ENCODE measurements at places on chromosomes 1 and 21.

- no peak for DNase-seq
Measured at GRCh38 chr1:35394386-35394785, 125.9 kb downstream of the ZMYM4 start.

GRCh38 chr1:106458866-106459265 lies 597.6 kb upstream of the PRMT6 start:
- no peak for DNase-seq

DNA sequence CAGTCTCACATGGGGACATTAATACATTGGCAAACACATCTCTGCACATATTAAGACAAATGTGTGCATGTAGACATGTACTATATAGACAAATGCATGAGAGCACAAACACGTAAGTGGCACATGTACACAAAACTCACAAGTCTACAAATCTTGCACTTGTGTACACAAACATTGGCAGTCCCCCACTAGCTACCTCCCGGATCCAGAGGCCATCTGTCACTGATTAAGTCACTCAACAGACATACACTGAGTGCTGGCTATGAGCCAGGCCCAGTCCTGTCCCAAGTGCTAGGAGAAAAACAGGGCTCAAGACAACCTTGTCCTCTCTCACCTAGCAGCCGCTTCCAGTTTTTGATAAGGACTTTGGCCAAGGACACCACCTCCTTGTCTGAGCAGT lies 7.0 kb downstream of the TCEA3 start:
- DNase-seq, result no peak

DNA sequence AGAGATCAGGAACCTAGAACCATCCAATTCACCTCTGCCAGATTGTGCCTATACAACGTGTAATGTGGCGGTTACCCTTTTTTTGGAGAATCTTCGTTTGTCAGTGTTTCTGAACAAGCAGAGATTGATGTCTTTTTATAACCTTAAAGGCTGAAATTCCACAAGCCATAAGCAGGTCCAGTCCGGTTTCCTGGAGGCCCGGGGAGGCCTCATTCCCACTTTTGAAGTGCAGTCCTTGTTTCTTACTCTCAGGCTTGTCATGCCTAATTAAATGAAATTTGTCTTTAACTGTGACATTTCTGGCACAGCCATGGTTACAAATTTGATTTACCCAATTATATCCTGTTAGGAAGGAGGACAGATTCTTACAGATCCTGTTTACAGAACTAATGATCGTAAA lies 27.8 kb downstream of the ZNF362 start:
- no peak for DNase-seq

DNA sequence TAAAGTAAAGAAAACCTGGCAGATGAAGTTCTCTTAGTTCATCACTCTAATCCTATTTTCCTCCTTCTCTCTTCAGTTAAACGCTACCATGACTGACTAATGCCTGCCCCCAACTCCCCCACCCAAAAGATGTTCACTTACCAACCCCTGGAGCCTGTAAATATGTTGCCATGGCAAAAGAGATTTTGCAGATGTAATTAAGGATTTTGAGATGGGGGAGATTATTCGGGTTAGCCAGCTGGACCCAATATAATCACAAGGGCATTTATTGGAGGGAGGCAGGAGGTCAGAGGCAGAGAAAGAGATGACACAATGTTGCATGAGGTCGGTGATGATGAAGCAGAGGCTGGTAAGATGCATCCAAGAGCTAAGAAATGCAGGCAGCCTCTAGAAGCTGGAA lies 69.3 kb upstream of the PPP2R5A start:
- no peak for DNase-seq

GRCh38 chr1:184370850-184371249 lies 16.0 kb upstream of the C1orf21 start:
- DNase-seq, result no peak

- no peak for DNase-seq
Measured at GRCh38 chr1:78054559-78054958, 8.8 kb downstream of the GIPC2 start.

DNA sequence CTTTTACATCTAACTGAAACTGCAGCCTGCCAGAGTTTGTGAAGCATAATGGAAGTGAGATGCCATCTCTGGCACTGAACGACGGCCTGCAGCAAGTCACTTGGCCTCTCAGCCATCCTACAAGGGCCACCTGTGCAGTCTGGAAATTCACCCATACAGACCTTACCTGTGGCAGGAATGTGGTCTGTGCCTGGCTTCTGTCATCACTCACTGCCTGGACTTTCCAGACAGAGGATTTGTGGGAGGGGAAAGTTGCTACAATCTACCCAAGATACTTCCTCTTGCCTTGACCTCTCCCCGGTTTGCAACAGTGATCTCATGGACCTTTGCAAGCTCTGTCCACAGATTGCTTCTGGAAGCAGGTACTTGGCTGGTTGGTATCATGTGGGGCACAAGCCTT lies 58.4 kb upstream of the ATP1B1 start:
- DNase-seq, result no peak

GRCh38 chr1:152902636-152903035 lies 5.7 kb upstream of the IVL start:
- DNase-seq, result no peak

- DNase-seq, result peak; percentile 73
Measured at GRCh38 chr1:111704776-111705175, 34.4 kb downstream of the INKA2 start.

DNA sequence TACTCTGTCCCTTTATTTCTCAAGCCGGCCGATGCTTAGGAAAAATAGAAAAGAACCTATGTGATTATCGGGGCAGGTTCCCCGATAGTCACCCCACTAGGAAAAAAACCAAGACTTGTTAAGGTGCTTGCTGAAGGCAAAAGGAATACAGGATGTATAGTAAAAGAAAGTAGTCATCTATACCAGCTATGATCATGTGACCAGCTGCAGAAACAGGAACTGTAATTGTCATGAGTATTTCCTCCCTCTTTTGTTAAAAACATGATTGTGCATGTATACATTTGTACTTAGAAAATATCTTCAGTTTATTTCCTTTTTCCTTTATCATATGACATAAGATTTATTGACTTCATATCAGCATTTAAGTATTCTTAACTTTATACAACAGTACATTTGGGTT lies 30.5 kb downstream of the PIGK start:
- DNase-seq, result no peak

DNA sequence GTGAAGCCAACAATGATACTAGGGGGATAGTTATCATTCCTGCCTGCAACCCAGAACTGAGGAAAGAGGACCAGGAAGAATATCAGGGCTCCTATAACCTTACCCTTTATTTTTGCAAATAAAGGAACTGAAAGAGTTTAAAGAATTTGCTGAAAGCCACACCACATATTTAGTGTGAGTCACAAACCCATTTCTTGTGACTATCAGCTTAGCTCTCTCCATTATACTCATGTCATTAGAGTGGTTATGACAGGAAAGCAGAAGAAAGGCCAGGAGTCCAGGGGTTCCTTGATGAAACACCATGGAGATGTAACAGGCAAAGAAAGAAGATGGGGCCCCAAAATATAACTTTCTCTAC lies 141.1 kb upstream of the SAMSN1 start:
- DNase-seq, result no peak

DNA sequence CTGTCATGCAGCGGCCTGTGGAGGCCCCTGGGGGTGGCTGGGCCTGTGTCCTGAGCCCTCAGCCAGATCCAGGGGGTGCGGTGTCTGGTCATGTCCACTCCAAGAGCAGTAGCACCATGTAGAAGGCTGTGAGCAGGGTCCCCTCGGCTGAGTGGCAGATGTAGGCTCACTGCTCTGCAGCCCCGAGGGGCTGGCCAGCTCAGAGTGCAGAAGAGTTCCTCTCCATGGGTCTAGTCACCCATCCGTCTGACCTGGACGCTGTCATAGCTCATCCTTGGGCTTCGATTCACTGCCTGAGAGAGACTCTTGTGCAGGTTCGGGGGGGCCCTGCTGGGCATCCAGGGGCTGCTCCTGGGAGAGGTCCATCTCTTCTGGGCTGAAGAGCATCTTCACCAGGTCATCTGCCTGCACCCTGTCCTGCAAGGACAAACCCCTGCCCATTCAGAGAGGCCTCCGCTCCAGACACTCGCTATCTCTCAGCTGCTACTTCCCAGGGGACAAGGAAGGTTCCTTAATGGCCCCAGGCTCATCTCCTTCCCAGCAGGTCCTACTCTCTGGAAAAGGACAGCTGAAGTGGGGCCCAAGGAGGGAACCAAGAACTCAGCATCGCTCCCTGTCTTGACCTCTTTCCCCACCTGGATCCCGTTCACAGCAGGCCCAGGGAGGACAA lies 6.5 kb upstream of the CLDN19 start:
- no peak for DNase-seq

- no peak for DNase-seq
Measured at GRCh38 chr1:15213341-15213821, 33.6 kb upstream of the FHAD1 start.

DNA sequence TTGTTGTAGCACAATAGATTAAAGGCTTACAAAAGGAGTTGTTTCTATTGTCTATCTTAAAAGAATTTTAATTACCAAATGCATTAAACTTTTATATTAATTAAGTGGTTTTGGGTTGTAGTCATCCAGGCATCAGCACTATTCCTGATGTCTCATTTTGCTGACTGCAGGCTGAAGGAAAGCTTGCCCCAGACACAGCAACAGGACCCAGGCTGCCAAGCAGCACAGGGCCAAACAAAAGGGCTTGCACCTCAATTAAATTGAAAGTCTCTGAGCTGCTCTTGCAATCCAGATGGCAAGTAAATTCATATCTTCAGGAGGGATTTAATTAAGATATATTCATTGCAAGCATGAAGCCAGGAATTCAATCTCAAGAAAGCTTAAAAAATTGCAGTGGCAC lies 80.7 kb upstream of the CHODL start:
- DNase-seq, result no peak

DNA sequence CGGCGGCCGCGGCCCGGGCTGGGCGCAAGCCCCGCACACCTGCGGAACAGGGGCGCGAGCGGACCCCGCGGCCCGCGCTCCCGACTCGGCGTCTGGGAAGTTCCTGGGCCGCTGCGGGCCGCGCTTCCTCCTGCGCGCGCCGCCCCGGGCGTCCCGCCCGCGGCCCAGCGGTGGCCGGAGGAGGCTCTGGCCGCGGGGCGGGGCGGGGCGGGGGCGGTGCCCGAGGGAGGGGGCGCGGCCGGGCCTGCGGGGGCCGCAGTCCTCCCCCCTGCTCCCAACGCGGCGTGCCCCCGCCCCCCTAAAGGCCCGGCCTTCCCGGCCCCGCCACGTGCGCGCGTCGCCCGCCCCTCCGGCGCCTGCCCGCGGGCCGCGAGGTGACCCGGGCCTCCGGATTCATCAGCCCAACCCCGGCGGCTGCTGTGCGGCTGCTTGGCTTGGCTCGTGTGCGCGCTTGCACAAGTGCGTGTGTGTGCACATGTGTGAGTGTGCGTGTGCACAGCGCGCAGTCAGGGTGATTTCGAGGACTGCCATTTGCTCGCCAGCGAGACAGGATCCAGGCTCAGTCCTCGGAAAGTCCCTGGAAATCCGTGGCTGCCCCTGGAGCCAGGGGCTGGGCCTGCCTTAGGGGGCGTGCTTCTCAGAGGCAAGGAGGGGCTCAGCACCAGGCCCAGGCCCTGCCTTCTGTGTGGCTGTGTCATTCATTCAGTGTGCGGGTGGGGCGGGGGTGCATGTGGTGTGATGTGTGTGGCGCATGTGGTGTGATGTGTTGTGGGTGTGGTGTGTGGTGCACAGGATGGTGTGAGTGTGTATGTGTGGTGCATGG lies at the start of gene C2CD2:
Gene C2CD2 (minus strand): TSS at position 188 of the 823 bp plus-strand sequence. CDS start 370 bp downstream, outside the sequence.
- peak; percentile 74 for DNase-seq

DNA sequence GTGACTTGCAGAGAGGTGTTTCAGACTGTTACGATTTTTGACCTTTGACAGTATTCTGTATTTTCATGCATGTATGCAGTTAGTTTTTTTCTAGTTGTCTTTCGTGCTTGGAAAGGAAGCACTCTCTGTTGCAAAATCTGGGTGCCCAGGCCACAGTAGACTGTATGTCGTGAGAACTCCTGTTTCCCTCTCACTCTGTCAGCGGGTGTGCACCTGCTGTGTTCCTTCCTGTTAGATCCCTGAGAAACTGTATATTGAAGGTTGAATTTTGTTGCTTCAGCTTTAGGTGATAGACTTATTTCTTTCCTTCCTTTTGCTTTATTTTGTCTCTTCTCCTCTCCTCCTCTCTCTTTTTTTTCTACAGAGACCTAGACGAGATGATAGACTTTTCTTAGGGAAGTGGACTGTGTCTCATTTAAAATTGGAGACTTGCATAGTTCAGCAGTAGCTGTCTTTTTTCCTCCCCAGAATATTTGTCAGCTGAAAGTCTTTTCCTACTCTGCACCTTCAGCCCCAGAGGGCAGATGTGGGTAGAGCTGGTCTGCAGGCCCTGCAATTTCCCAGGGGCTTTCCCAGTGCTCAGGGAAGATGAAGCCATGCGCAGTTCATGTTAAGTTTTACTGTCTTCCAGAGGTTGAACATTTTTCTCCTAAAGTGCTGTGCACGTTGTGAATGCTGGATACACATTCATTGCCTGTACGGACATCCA lies 1.4 kb downstream of the TRAPPC10 start:
- DNase-seq, result no peak

DNA sequence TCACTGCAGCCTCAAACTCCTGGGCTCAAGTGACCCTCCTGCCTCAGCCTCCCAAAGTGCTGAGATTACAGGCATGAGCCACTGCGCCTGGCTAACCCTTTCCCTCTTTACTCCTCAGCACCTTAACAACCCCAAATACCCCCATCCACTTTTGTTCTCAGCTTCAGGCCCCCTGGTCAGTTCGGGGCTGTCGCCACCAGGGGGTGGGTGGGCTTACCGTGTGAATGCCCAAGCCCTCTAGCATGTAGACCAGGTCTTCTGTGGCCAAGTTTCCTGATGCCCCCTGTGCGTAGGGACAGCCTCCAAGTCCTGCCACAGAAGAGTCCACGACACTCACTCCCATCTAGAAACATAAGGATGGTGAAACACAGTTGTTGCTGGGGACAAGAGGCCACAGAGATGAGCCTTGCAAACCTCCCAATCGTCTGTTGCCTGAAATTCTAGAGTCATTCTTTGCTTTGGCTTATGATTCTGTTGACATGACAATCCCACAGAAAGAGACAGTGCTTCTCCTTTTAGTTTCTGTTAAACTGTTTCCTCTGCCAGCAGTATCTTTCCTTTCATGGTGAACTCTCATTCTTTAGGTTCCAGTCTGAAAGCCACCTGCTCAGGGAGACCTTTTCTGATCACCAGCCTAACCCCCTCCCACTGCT lies 3.8 kb upstream of the GALE start:
- no peak for DNase-seq

GRCh38 chr1:147771226-147772125 lies 11.1 kb upstream of the GJA5 start:
- DNase-seq, result no peak

- no peak for DNase-seq
Measured at GRCh38 chr1:172184506-172185191, 235.8 kb upstream of the C1orf105 start.
